ENCODE measurements at places on chromosomes 7 and 10. TPM values are rescaled to one million over a fixed set of nuclear protein-coding genes. Genes with fewer than 3 reads are reported as not detected.

Gene CDC14C
- 0.07 TPM for polyA plus RNA-seq

GRCh38 chr7:5699467-5700384 is 81.7 kb downstream of the RNF216 start:
- no peak for DNase-seq

Gene AGR3
- not detected for polyA plus RNA-seq

- no peak for DNase-seq
These were observed 11.7 kb downstream of the EPHB6 start for GRCh38 chr7:142866361-142867096.

DNA sequence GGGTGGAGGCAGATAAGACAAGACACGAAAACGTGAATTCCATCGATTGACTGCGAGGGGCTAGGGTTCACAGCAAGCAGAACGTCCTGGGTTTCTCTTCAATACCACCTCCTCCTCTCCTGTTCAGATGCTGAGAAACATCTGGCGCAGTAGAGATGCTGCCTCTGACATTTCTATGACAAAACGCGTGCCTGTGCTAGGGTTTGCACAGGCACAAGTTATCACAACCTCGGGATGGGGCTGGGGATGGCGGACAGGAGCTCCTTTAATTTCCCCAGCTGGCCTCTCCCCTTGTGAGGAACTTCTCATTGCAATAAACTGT is 99.8 kb upstream of the SVIL start:
- no peak for DNase-seq

GRCh38 chr10:15864419-15864818 is 4.1 kb upstream of the MINDY3 start:
- DNase-seq: no peak
